Hepatic stellate cell (primary cell): ENCODE measurements at places on chromosomes 3 and 15.

- DNase-seq: no peak
These were observed 28.2 kb upstream of the DET1 start for GRCh38 chr15:88574655-88575054.

- DNase-seq: no peak
These were observed 81.3 kb downstream of the SEC22A start for GRCh38 chr3:123283074-123283473.

- no peak for DNase-seq
These were observed 2.0 kb downstream of the CIB2 start for GRCh38 chr15:78129077-78129750.

GRCh38 chr3:85785766-85786165, 827.0 kb downstream of the CADM2 start:
- DNase-seq: no peak

DNA sequence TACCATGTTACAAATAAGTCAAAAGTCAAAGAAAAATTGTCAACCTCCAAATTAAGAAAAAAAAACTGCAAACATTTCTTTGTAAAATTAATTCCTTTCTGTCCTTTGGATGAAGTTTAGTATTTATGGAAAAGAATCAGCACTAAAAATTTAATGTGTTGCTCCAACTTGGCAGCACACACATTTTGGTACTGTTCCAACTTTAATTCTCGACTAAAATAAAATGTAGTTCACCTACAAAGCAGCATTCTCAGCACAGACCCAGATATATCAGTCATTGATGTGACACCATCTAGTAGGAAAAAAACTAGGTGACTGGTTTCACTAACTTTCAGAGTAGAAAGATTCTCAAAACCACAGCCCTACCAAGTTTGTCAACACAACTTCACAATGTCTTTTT, 131.7 kb upstream of the ROBO2 start:
- no peak for DNase-seq

DNA sequence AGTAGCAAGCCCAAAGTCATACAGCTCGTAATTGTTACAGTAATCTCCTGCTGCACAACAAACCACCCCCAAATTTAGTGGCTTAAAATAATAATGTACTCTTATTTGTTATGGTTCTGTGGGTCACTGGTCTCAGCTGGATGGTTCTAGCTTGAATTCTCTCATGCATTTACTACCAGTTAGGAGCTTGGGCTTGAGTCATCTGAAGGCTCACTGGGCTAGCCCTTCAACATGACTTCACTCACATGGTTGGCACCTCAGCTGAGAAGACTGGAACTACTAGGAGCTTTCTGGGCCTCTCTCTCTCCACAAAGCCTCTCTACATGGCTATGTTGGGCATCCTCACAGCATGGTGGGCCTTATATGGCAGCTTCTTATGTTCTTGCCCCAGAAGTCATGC, 12.5 kb downstream of the PCOLCE2 start:
- DNase-seq: no peak

DNA sequence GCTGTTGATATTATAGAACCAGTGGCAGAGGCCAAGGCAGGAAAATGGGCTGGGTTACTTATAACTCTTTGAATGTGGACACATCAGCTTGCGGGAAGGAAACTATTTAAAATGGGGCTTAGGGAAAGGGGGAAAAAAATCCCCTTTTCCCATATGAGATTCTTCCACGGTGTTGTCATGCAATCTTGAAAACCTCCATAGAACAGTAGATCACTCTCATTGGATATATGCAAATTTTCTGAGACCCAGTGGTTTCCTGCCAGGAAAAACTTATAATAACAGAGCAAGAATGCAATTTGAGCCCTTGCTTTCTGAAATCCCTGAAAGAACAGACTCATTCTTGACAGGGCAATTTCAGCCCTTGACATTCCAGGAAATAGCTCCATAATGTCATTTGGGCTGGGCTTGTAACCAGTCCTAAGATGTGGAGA, 31.1 kb downstream of the TMEM212 start:
- peak; percentile 58 for DNase-seq

DNA sequence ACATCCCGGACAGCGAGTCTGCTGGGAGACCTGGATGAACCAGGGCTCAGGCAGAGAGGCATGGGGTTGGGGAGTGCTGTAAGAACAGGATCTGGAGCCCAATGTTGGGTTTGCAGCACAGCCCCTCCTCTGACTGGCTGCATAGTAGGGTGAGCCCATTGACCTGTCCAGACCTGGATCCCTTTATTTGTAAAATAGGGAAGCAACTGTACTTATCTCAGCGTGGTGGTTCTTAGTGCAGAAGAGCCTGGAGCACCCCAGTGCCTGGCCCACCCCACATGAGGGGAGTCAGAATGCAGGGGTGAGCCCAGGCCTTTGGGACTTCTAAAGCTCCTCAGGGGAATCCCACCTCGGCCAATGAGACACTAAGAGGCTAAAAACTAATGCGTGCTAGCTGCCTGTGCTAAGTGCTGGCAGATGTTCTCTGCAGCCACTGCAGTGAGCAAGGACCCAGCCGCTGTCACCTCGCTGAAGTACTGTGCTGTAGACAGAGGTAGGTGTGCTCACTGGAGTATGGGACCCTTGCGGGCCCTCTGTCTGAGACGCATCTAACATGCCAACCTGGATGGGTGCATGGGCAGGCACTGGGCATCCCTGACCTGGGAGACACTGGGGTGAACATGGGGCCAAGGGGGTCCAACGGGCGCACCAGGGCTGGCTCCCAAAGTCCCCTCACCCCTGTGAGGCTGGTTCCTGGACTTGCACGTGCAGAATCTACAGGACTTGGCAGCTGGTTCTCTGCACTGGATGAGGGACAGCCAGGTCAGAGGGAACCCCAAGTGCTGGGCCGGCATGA, 95.6 kb downstream of the ATP10A start:
- no peak for DNase-seq

DNA sequence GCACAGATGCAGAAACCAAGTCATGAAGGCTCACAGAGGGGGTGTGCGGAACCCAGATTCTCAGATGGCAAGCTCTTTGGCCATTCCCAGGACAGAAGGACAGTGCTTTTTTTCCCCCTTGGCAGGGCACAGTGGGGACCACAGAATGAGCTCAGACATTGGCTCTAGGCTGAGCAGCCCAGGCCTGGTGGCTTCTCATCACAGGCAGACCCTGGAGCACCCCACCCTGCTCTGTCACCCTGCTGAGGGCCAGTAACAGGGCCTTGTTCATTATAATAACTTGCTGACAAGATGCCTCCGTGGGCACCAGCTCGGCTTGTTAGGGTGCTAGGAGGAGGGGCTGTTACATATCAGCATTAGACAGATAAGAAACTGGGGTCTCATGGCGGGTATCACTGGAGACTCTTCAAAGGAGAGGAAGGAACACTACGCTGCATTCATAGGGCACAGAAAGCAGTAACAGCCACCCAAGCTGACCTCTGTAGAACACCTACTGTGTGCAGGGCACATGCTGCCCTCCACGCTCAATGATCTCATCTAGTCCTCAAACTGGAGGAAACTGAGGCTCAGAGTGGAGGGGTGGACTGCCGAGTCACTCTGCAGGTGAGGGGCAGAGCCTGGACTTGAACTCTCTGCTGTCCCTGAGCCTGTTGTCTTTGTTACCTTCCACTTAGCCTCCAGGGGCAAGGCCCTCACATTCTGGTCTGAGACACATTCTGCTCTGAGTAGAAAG, 69.9 kb upstream of the SEC13 start:
- DNase-seq: no peak

DNA sequence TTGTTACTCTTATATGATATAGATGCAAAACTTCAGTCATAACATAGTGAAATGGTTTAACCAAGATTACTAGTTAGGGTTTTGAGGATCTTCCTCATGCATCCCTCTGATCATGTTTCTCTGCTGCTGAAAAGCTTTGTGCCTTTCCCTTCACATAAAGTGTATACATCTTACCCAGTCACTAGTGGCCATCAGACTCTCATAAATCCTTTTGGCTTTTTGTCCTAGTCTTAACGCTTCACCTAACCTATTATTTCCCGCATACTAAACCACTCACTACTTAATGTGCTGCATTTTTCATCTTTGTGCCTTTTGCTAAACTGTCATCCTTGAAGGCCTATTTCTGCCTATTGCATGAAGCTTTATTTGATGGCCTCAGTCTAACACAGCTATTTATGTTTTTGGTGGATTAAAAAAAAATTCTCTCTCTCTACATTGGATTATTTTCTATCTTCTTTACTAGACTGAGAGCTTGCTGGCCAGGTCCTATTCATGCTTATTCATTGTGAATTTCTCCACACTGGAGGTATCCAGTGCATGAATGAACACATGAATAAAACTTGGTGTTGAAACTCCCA, 717.6 kb upstream of the GOLIM4 start:
- no peak for DNase-seq

DNA sequence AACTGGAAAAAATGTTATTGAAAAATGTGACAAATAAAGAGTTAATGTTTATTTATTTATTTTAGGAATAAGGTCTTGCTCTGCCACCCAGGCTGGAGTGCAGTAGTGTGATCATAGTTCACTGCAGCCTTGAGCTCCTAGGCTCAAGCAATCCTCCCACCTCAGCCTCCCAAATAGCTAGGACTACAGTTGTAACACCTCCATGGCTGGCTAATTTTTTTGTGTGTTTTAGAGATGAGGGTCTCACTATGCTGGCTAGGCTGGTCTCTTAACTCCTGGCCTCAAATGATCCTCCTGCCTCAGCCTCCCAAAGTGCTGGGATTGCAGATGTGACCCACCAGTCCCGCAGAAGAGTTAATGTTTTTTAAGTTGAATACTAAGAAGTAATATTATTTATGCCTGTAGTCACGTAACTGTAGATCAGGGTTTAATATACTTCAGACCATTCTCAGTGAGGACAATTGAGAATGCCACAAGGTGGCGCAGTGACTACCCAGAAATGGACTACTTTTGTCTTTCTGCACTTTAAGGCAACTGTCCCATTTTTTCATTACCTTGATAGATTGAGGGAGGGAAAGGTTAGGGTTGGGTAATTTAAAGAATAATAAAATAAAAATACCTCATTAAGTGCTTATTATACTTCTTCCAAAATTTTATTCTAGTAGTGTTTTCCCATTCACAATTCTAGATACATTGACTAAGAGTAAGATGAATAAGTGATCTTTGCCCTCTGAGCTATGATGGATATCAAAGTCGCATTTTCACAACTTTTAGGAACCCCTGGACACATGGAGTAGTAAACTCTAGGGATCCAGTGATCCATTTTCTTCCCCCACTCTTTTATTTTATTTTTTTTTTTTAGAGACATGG, 6.0 kb downstream of the MUC13 start:
- no peak for DNase-seq

DNA sequence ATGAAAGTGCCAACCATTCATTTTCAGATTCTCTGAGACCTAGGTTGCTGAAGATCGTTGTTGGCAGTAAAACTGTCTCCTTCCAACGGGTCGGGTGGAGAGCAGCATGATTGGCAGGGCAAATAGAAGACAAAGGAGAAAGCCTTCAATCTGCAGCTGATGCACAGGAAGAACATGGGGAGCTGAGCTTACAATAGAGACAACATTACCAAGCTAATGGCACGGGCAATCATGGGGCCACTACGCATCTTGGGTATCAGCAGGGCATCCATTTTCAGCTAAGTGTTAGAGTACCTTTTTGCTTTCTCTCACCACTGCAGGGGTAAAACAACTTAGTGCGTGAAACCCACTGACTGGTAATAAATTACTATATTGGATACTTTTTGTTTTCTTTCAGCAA, 114.8 kb downstream of the WDR72 start:
- DNase-seq: no peak

DNA sequence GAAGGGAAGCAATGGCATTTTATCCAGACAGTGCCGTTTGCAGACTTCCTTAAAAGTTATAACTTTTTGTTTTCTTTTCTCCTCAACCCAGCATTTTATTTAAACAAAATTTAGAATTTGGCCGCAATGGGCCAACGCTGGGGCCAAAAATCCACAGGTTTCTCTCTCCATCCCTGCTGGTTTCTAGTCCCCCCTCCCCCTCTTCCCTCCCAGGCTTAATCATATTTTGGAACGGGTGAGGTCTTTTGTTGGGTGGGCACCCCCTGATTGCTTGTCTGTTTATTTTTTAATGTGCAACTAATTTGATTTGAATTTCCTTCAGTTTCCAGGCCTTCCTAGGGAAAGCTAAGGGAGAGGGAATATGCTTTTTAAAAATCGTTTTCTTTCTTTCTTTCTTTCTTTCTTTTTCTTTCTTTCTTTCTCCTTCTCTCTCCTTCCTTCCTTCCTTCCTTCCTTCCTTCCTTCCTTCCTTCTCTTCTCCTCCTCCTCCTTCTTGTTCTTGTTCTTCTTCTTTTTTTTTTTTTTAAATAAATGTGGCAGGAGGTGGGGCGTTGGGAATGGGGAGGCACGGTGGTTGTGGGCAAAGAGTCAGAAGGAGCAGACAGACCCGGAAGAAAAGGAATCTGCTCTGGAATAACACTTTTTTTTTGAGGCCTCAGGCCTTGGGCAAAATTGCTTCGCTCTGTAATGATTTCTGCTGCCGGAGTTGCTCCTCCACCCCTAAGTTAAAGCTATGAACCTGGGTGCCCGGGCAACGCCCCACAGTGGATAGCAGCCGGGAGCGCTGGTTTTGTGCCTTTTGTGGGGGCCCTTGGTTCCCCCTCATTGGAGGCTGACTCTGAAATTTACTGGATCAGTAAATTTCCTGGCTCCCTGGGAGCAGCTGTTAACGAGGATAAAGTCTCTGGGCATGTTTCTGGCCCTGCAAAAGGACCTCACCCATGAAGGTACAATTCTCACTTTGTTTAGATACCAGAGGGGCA, 1.9 kb downstream of the FNDC3B start:
- DNase-seq: peak; percentile 52

- no peak for DNase-seq
These were observed 70.9 kb downstream of the TFG start for GRCh38 chr3:100780071-100780622.
